Gastroesophageal sphincter (tissue), 4 donors: ENCODE measurements at places on chromosomes 13 and 19. TPM values are rescaled to one million over a fixed set of nuclear protein-coding genes. Genes with fewer than 3 reads are reported as not detected.

UBE2L5 gene
- total RNA-seq, result not detected

- ATAC-seq, result no peak
Observed at GRCh38 chr13:21638319-21639282, 32.3 kb upstream of the FGF9 start.

GRK1 gene
- total RNA-seq, result 0.15 TPM

DNA sequence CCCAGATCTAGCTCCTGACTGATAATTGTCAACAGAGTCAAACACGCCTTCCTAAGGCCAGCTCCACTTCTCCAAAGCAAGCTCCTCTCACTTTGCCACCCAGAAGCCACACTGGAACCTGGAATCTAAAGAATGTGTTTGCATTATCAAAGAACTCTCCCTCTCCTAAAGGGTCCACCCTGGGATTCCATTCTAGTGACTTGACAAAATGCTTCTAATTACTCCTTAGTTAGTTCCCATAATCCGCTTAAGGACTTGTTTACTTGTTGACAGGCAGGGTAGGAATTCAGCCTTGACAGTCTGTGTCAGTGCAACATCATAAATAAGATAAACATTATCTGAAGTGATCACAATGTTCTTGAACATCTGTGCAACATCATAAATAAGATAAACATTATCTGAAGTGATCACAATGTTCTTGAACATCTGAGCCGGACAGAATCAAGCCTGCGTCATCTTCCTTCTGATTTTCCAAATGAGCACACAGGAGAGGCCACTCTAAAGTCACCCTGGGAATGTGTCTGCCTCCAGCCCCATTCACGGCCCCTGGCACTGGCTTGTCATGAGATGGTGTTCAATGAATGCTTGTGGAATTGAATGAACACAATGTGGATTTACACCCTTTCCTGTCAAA is 512.1 kb downstream of the IRS2 start:
- peak; percentile 51 for ATAC-seq

GRCh38 chr13:112746044-112746443 is 56.2 kb downstream of the ATP11A start:
- ATAC-seq, result no peak

GRCh38 chr13:106296723-106297122 is 238.7 kb downstream of the EFNB2 start:
- no peak for ATAC-seq

URAD gene
- total RNA-seq, result not detected

GRCh38 chr13:22276616-22277015 is 605.7 kb downstream of the FGF9 start:
- ATAC-seq, result no peak

ZNF285 gene
- total RNA-seq, result 4.9 TPM

RETN gene
- total RNA-seq, result not detected

SLC1A6 gene
- total RNA-seq, result 0.23 TPM

DNA sequence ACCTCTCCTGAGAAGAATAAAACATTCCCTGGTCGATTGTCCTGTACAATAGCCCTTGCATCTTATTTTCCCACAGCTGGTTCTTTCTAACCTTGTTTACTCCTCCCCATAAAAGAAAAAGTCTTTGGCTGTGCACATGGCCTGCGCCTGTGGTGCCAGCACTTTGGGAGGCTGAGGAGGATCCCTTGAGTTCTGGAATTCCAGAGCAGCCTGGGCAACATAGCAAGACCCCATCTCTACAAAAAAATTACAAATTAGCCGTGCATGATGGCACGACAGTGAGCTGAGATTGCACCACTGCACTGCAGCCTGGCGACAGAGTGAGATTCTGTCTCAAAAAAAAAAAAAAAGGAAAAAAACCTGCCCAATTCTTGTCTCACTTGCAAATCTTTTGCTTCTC is 7.2 kb upstream of the NUP62 start:
- no peak for ATAC-seq

UGGT2 gene
- 58.8 TPM for total RNA-seq

DNA sequence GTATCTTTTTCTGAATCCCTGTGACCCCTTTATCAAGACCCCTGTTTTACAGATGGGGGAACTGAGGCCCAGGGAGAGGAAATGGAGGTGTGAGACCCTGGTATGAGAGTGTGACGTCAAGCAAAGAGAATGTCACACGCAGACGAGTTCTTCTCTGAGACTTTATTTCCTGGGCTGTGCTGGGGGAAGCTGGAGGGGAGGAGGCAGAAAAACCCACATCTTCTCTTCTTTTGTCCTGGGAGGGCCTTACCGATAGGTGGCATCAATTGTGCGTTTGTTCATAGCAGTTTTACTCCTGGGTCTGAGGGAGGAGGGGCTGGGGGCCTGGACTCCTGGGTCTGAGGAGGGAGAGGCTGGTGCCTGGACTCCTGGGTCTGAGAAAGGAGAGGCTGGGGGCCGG is 4.9 kb upstream of the KLK15 start:
- no peak for ATAC-seq

ZNF541 gene
- total RNA-seq, result 0.05 TPM

DNA sequence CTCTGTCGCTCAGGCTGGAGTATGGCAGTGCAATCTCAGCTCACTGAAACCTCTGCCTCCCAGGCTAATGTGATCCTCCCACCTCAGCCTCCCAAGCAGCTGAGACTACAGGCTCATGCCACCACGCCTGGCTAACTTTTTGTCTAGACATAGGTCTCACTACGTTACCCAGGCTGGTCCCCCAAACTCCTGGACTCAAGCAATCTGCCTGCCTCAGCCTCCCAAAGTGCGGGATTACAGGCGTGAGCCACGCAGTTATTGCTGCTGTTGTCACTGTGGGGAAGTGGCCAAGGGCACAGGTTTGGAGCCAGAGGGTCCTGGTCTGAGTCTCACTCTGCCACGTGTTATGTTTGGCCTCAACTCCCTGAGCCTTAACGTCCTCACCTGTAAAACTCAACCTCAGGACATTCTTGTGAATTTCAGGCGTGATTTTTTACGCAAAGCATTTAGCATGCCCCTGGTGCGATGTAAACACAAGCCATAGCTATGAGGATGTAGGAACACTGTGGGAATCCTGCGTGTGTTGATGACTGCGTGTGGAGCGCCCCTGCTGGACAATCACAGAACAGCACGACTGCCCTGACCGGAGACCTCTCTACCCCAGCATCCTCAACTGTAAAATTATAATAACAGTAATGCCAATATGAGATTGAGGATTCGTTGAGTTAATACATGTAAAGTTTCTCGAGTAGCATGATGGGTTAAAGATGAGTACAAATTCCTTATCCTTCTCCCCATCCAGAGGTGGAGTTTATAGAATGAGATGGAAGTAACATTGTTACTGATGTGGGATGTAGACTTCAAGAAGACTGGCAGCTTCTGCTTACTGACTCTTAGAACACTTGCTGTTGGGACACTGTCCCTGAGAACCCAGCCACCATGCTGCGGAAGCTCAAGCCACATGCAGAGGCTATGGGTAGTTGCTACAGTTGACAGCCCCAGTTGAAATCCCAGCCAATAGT is 41.8 kb upstream of the PNMA8B start:
- no peak for ATAC-seq

GRCh38 chr13:66886264-66886663 is 343.9 kb downstream of the PCDH9 start:
- peak; percentile 19 for ATAC-seq

- ATAC-seq, result peak; percentile 89
Observed at GRCh38 chr19:4065430-4066175, 1.1 kb downstream of the ZBTB7A start.

DACH1 gene
- total RNA-seq, result 1.9 TPM

DNA sequence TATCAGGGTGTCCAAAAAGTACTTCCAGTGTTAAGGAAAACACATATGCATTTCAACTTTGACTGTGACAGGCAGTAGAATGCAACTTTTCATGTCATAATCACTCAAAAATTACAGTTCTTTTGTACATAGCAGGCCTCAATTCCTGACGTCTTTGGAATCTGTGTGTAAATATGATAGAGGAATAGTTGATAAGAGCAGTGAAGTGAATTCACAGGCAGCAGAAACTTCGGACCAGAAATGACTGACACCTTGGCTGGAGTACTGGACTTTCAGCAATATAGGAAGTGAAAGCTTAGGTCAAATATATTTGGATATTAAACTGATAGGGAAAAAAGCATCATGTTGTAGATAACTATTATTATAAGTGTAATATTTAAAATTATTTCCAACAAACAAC is 1741.2 kb upstream of the PCDH20 start:
- ATAC-seq, result no peak

TMPRSS9 gene
- total RNA-seq, result 0.54 TPM

DNA sequence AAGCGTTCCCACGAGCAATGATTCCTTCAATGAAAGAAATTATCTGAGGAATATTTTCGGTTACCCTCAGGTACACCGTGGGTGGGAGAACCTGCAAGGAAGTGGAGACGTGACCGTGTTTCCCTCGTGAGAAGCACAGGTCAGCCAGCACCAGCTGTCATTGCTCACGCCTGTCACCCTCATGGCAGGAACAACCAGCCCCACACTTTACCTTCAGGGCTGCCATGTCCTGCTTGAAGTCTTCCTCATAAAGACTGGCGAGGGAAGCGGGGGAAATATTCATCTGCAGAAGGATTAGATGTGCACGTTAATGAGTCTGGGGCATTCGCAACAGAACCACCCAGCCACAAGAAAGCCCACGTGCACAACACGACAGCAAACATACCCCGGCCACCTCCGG is 18.2 kb downstream of the CARS2 start:
- no peak for ATAC-seq

DNA sequence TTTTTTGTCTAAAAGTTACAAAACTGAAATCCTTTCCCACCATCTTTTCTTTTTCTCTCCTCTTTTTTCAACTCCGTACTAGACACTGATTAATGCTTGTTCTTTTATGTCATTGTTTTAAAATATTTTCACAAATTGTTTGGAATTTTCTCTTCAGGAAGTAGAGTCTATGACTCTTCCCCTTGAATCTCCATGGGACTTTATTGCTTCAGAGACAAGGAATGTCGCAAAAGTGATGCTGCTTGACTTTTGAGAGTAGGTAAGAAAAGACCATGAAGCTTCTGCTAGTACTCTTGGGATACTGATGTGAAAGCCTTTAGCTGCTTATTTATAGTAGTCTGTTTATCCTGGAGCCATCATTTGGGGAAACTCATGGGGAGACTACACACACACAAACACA is 260.1 kb upstream of the SLC10A2 start:
- ATAC-seq, result no peak

DNA sequence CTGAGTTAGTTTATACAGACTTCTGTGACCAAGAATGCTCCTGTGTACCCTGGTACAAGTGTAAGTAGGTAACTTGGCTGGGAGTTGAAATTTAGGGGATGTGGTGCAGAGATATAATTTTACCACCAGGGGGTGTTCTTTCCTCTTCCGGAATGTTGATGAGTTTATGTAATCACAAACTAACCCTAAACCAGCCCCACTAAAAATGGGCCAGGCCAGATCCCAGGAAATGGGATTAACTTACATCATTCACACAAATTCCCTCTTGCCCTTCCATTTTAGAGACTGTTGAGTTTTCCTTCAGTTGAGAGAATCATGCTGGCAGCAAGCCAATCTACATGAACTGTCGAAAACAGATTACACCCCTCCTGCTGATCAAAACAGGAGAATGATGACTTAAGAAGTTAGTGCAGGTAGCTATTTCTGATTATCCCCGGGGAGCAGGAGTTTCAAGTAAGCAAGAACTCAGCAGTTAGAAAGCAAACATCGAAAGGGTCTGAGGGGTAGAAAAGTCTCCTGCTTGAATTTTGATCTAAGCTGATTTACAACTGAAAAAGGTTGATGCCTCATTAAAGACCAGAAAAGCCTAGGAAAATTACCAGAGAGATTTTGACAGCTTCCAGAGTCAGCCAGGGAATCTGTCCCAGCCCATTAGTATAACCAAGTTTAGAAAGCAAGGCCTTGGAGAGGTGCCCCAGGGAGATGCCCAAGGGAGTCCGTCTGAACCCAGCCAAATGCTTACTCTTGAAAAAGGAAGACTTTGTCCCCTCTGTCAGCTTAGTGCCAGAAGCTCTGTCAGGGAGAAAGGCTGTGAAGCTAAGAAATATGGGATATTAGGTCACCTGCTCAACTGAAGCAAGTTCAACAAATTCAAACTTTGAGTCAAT is 32.3 kb upstream of the MED4 start:
- ATAC-seq, result peak; percentile 77

GRCh38 chr19:29088761-29089160 is 124.2 kb downstream of the UQCRFS1 start:
- no peak for ATAC-seq

DLEU7 gene
- total RNA-seq, result not detected
